Right atrium auricular region (tissue), 2 donors: ENCODE measurements at places on chromosomes 6 and 20. TPM values are rescaled to one million over a fixed set of nuclear protein-coding genes. Genes with fewer than 3 reads are reported as not detected.
A peak's percentile ranks its signal among the peaks of the same experiment; 100 is the strongest.

DNA sequence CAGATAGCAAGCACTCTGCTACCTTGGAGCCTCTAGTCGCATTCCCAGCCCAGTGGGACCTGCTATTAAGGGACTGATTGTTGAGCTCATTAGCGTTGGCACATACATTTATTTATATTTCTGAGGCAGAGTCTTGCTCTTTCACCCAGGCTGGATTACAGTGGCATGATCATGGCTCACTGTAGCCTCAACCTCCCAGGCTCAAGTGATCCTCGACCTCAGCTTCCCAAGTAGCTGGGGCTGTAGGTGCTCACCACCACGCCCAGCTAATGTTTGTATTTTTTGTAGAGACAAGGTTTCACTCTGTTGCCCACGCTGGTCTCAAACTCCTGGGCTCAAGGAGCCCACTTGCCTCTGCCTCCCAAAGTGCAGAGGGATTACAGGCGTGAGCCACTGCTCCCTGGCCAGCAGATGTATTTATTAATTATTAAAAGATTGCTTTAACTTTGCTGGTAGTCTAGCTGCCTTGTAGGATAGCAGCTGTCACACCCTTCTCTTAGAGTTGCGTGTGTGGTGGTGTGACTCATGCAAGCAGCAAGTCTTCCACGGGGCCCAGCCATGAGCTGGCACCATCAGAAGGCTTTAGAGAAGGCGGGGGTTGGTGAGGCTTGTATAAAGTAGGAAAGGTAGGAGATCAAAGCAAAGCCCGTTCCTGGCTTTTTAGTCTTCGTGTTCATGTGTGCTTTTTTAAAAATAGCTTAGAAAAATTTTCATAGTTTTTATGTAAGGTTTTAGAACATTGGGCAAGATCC lies 16.5 kb downstream of the ACTR5 start:
- H3K27ac ChIP-seq, result no peak overlapping the region
- peaks cover 77% of the 10 kb centered on the region for H3K36me3 ChIP-seq
- H3K27me3 ChIP-seq, result no peaks in the 10 kb centered on the region
- no peaks in the 10 kb centered on the region for H3K4me1 ChIP-seq

GRCh38 chr20:23362392-23363256 lies 642 bp downstream of the GZF1 start:
- H3K27me3 ChIP-seq, result no peaks in the 10 kb centered on the region
- H3K27ac ChIP-seq, result peak overlapping the region; percentile 99
- peaks cover 52% of the 10 kb centered on the region for H3K4me1 ChIP-seq
- no peak for DNase-seq
- H3K36me3 ChIP-seq, result peaks cover 19% of the 10 kb centered on the region
- peak overlapping the region; percentile 86 for H3K4me3 ChIP-seq

DNA sequence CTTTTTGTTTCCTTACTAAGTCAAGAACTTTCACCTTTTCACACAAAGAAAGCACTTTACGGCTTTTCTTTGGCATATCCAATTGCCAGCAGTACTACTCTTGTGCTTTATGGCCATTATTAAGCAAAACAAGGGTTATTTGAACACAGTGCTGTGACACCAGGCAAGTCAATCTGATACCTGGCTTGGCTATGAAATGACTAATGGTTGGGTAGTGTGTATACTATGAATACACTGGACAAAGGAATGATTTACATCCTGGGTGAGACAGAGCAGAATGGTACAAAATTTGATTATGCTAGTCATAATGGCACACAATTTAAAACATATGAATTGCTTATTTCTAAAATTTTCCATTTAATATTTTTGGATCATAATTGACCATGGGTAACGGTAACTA lies 22.1 kb upstream of the ADGRF1 start:
- H3K4me1 ChIP-seq, result peaks cover 8% of the 10 kb centered on the region
- H3K4me3 ChIP-seq, result no peak overlapping the region
- no peaks in the 10 kb centered on the region for H3K36me3 ChIP-seq

GRCh38 chr6:49401063-49401462 lies 62.0 kb downstream of the MMUT start:
- H3K27me3 ChIP-seq, result no peaks in the 10 kb centered on the region
- H3K36me3 ChIP-seq, result no peaks in the 10 kb centered on the region
- DNase-seq, result no peak
- no peaks in the 10 kb centered on the region for H3K4me1 ChIP-seq

The HLA-C gene
- 503 TPM for total RNA-seq

The MLN gene
- total RNA-seq, result not detected
